ENCODE measurements at places on chromosomes 1 and 21.

DNA sequence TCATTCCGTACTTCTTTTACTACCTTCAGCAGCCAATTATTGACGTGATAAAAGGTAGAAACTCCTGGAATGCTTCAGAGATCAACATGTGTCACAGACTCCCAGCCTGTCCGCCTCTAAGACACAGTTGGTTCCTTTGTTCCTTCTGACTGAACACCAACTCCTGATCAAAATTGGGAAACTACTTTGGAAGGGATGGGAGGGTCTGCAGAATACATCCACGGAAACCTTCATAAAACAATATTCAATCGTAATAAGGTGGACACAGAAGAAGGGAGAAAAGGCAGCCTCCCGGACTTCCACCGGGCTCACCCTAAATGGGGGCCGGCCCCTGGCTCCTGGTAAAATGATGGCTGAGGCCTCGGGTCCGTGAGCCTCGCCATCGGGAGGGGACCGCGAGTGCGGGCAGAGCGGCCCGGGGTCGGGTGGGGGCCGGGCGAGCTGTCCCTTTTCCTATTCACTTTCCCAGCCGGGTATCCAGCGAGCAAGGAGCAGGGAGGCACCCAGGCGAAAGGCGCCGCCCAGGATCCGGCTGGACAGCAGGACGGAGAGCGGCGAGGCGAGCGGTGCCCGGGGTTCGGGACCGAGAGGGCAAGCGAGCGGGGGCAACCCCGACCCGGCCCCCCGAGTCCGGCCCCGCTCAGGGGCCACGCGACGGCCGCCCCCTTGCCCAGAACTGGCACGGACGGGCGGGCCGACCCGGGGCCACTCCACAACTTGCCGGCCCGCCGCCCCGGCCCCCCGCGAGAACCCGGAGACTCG lies 805 bp downstream of the NRIP1 start:
- DNase-seq: peak; percentile 36

DNA sequence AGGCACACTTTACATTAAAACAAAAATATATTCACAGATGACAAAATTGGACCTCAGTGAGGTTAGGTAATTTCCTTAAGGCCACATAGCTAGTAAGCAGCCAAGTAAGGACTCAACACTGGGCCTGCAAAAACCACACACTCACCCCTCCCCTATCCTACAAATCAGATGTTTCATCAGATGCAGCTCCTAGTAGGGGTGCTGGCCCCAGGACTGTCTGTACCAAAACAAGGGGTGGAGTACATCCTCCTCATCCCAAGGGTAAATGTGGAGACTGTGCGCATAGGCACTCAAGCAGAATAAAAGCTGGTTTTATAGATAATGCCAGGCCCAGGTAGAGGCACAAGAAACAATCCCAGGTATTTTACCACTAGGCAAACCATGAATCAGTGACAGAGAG lies 25.7 kb downstream of the URB1 start:
- peak; percentile 53 for DNase-seq

- no peak for DNase-seq
Measured at GRCh38 chr1:47621483-47621882, 183.6 kb downstream of the FOXD2 start.

- no peak for DNase-seq
Measured at GRCh38 chr1:2833454-2834145, 32.1 kb upstream of the TTC34 start.

- DNase-seq: no peak
Measured at GRCh38 chr1:213017447-213018273, 2.0 kb upstream of the ANGEL2 start.

Data from uterus (tissue), 4 donors.